ENCODE measurements at places on chromosomes 5 and 9. TPM values are rescaled to one million over a fixed set of nuclear protein-coding genes. Genes with fewer than 3 reads are reported as not detected.

Gene ESM1
- 0.72 TPM for total RNA-seq

Gene TAF11L5
- total RNA-seq: not detected

Gene SPATA31C1
- not detected for total RNA-seq

Gene PHF24
- total RNA-seq: 0.21 TPM

Gene BHMT2
- 19.0 TPM for total RNA-seq

Gene OCLN
- 2.5 TPM for total RNA-seq

Gene SAXO1
- total RNA-seq: 0.50 TPM

Gene RRAGA
- total RNA-seq: 114 TPM

Gene LCN1
- not detected for total RNA-seq

- H3K4me3 ChIP-seq: no peak overlapping the region
- H3K4me1 ChIP-seq: no peaks in the 10 kb centered on the region
- no peak for DNase-seq
These were observed 114.3 kb downstream of the ASTN2 start for GRCh38 chr9:117300371-117301110.

DNA sequence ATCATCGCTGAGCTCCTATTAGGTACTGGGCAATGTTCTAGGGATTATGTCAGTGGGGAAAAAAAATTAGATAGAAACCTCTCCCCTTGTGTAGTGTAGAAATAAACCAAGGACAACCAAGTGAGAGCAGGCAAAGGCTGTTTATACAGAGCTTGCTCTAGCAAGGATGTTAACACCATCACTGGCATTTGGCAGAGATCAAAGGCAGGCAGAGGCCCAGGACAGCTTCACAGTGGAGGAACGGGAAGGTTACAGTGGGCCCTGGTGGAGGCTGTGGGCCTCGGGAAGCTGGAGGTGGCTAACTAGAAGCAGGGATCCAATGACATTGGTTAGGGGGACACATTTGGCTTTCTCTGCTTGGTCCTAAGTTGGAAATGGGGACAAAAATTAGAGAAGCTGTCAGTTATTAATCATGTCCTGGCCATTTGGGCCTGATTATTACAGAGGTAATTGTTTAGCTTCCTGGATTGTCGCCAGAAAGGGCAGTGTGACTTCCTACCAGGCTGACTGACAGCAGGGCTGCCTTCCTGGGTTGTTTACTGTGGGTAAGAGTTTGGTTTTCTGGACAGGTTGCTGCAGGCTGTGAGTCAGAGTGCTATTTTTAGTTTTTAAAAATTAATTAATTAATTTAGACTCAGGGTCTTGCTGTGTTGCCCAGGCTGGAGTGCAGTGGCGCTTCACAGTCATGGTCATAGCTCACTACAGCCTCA, 259.3 kb downstream of the ROR2 start:
- H3K36me3 ChIP-seq: no peaks in the 10 kb centered on the region
- no peaks in the 10 kb centered on the region for H3K4me1 ChIP-seq
- H3K27me3 ChIP-seq: no peaks in the 10 kb centered on the region
- DNase-seq: no peak

- no peaks in the 10 kb centered on the region for H3K4me1 ChIP-seq
- no peak overlapping the region for H3K4me3 ChIP-seq
- no peak overlapping the region for H3K27ac ChIP-seq
These were observed 144.4 kb downstream of the FSTL4 start for GRCh38 chr5:133467826-133468463.

DNA sequence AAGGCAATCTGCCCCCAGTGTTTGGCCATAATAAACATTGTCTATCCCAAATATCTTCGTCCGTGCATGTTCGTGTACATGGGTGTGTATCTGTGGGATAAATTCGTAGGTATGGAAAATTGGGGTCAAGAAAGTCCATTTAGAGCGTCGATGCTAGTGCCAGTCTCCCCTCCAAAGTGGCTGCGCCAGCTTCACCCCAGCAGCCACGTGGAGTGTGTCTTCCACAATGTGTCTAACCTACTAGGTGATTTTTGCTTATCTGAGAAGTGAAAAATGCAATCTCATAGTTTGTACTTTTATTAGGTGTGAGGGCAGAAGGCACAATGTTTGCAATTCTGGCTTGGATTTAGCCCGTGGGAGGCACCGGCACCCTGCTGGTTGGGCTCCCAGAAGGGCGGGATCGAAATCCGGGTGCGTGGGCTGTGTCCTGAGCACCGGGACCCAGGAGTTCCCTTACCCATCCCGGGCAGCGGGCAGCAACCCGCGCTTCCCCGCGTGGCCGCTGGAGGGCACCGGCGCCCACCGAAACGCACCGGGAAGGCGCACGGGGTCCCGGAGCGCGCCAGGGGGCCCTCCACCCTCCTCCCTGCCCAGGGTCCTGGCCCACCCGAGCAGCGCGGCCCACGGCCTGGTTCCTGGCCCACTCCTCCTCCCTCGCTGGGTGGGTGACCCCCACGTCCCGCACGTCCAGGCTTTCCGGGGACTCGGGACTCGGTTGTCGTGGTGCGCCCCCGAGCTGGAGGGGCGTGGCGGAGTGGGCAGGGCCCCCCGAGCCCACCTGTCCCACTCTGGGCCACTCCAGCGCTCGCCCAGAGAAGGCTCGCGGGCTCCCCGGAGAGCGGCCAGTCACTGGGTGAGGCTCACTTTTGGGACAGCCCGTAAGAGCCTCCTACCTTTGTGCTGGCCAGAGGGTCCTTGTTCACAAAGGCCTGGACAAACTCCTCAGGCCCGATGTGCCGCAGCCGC, 55.4 kb upstream of the RNF130 start:
- no peak overlapping the region for H3K4me3 ChIP-seq
- H3K27me3 ChIP-seq: peaks cover 13% of the 10 kb centered on the region
- no peaks in the 10 kb centered on the region for H3K4me1 ChIP-seq
- no peak overlapping the region for H3K27ac ChIP-seq
- DNase-seq: no peak

- no peaks in the 10 kb centered on the region for H3K36me3 ChIP-seq
- H3K4me1 ChIP-seq: peaks cover 15% of the 10 kb centered on the region
- no peak overlapping the region for H3K27ac ChIP-seq
- DNase-seq: no peak
These were observed 44.1 kb upstream of the SHISAL2B start for GRCh38 chr5:64646169-64646568.

DNA sequence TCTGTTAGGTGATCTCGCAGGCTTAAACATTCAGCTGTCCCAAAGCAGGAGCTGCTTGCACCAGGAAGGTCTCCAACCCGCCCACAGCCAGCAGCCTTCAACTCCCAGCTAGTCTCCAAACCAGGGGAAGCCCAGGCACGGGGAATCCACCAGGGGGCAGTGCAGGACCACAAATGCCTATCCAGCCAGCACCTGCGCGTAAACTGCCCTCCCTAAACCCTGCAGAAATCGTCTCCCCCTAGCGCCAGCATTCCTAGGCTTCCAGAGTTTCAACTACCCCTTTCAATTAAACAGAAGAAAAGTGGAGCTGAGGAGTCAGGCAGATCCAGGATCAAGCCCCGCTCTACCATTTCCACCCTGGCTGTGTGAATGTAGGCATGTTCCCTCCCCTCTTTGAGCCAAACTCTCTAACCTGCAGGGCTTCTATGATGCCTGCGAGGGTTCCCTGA, 72.0 kb downstream of the HRH2 start:
- H3K27me3 ChIP-seq: peaks cover 20% of the 10 kb centered on the region
- H3K27ac ChIP-seq: no peak overlapping the region
- H3K4me3 ChIP-seq: no peak overlapping the region
- DNase-seq: peak; percentile 94
- H3K4me1 ChIP-seq: no peaks in the 10 kb centered on the region

DNA sequence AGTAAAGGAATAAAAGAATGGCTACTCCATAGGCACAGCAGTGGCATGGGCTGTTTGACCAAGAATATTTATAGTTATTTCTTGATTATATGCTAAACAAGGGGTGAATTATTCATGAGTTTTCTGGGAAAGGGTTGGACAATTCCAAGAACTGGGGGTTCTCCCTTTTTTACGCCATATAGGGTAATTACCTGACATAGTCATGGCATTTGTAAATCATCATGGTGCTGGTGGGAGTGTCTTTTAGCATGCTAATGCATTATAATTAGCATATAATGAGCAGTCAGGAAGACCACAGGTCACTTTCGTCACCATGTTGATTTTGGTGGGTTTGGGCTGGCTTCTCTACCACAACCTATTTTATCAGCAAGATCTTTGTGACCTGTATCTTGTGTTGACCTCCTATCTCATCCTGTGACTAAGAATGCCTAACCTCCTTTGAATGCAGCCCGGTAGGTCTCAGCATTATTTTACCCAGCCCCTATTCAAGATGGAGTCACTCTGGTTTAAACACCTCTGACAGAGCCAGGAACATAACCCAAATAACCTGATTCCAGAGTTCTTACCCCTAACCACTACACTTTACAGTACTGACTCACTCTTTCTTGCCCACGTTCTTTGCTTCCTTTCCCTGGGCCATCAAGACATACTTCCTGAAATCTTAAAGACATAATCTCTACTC, 25.0 kb upstream of the MRPS30 start:
- DNase-seq: no peak
- no peak overlapping the region for H3K27ac ChIP-seq
- H3K27me3 ChIP-seq: no peaks in the 10 kb centered on the region
- no peaks in the 10 kb centered on the region for H3K36me3 ChIP-seq

- peaks cover 26% of the 10 kb centered on the region for H3K4me1 ChIP-seq
- H3K4me3 ChIP-seq: no peak overlapping the region
- no peaks in the 10 kb centered on the region for H3K36me3 ChIP-seq
- DNase-seq: no peak
- H3K27me3 ChIP-seq: no peaks in the 10 kb centered on the region
- H3K27ac ChIP-seq: no peak overlapping the region
These were observed 6.8 kb downstream of the UBE2R2 start for GRCh38 chr9:33823801-33824200.

GRCh38 chr5:161078793-161079192, 226.8 kb upstream of the ATP10B start:
- no peak overlapping the region for H3K27ac ChIP-seq
- no peaks in the 10 kb centered on the region for H3K27me3 ChIP-seq
- no peak overlapping the region for H3K4me3 ChIP-seq
- no peaks in the 10 kb centered on the region for H3K4me1 ChIP-seq

GRCh38 chr5:27083449-27084415, 45.3 kb upstream of the CDH9 start:
- no peak overlapping the region for H3K27ac ChIP-seq
- no peaks in the 10 kb centered on the region for H3K4me1 ChIP-seq
- no peaks in the 10 kb centered on the region for H3K27me3 ChIP-seq
- no peak overlapping the region for H3K4me3 ChIP-seq

DNA sequence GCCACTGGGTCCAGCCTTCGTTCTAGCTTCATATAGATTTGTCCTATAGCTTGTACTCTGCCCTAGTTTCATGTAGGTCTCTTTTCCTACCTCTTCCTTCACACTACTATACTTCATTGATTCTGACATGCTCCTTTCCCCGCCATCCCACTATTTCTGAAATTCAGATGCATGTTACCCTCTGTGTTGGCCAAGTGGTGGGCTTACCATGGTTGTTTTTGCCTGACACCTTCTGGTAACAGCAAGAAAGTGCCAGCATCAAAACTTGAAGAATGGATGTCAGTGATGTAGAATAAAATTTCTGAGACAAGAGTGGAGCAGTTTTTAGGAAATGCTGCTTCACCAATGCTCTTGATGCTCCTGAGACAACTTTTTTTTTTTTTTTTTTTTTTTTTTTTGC, 19.5 kb upstream of the SERINC5 start:
- no peaks in the 10 kb centered on the region for H3K36me3 ChIP-seq
- H3K27ac ChIP-seq: no peak overlapping the region
- H3K4me1 ChIP-seq: no peaks in the 10 kb centered on the region
- DNase-seq: no peak
- H3K4me3 ChIP-seq: no peak overlapping the region

GRCh38 chr9:112081918-112082729, 93.0 kb downstream of the SUSD1 start:
- H3K4me1 ChIP-seq: peaks cover under 1% of the 10 kb centered on the region
- no peaks in the 10 kb centered on the region for H3K27me3 ChIP-seq
- no peaks in the 10 kb centered on the region for H3K36me3 ChIP-seq
- no peak for DNase-seq
- no peak overlapping the region for H3K4me3 ChIP-seq

DNA sequence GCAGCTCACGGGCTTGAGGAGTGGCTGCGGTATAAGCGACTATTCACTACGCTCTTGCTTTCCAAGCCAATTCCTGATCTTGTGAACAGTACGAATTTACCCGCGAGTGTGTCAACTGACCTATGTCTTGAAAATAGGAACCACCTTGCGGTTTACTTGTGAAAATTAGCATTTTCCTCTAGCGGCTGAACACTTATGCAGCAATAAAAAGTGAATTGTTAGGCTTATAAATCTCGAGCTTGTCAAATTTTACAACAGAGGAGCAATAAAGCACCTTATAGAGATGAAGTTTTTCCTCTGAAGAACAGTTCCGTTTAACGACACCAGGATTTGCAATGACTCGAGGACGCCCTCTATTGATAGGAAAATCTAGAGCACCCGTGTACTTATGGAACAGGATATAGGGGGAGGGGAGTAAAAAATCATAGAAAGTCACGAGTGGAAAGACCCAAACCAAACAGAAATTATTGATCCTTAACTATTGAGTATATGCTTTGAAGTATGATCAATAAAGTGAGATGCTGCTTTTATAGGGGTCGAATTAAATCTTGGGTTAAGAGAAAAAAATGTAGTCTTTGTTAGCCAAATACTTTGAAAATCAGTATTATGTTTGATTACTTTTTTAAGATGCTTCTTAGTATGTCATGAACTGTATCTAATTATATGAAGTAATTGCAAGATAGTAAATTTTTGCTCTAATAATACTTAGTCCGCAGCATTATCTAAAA, 1.9 kb upstream of the RGMB start:
- DNase-seq: peak; percentile 65
- peak overlapping the region; percentile 76 for H3K27ac ChIP-seq
- no peaks in the 10 kb centered on the region for H3K36me3 ChIP-seq
- H3K4me1 ChIP-seq: peaks cover 17% of the 10 kb centered on the region
